ENCODE measurements at places on chromosomes 4 and X.

DNA sequence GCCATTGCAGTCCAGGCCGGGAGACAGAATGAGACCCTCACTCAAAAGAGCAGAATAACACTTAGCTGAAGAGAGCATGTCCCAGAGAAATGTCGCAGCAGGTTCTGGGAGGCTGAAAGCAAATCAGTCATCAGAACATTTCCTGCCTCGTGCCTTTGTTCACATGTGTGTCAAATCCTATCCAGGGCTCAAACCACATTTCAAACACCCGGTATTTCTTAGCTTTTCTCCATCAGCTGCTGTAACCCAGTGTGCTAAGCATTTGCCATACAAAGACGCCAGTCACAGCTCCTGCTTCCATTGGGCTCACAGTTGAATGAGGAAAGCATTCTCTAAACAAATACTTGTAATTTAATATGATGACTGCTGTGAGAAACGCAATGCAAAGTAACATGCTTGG is 6.0 kb downstream of the PALLD start:
- DNase-seq: no peak

DNA sequence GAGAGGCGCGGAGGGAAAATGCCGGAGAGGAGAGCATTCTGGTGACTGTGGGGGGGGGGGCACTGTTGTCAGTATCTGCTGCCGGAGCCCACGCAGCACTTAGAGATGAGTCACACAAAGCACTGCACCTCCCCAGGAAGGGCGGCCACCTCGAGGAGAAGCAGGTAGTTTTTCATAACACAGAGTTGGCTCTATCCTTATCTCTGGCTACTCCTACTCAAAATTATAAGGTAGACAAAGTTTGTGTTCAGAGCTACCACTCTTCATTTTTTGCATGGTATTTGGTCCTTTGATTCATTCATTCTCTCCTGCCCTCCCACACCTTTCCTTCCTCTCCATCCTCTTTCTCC is 76.2 kb upstream of the SCOC start:
- no peak for DNase-seq

GRCh38 chr4:24734511-24734910 is 60.9 kb upstream of the SOD3 start:
- DNase-seq: no peak

DNA sequence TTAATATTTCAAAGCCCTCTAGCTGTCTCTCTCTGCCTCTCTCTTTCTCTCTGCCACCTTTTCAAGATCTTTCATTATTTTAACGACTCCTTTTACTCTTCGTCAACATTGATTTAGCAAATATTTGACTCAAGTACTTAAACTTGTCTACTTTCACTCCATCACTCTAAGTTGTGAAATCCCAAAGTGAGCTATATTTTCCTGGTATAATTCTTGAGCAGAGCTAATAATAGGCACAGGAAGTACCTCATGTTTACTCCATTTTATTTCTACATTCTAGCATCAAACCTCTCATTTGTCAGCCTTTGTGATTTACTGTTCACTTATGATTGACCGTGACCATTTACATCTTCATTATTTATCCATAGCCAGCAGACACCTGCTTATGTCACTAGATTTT is 482.5 kb downstream of the RPA4 start:
- no peak for DNase-seq

DNA sequence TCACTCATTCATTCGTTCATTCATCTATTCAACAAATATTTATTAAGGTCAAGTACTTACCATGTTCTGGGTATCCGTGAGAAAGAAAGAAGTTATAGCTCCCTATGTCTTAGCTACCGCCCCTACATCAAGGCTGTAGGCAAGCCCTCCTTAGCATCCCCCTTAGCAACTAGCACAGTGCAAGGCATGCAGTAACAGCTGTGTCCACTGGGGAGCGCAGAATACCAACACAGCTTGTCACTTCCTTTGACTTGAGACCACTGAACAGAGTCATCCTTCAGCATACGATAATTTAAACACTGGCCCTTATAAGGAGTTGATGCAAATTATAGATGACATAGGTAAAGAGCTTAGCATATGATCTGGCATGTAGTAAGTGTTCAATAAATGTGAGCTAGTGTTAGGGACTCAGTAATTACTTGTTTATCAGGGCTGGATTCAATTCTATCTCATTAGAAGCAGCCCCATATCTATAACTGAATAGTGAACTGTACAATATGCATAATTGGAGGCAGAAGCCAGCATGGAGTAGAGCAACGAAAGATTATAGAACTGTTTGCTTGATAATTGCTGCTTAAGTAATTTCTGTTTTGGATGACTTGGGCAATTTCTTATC is 8.7 kb downstream of the KIAA1210 start:
- no peak for DNase-seq

DNA sequence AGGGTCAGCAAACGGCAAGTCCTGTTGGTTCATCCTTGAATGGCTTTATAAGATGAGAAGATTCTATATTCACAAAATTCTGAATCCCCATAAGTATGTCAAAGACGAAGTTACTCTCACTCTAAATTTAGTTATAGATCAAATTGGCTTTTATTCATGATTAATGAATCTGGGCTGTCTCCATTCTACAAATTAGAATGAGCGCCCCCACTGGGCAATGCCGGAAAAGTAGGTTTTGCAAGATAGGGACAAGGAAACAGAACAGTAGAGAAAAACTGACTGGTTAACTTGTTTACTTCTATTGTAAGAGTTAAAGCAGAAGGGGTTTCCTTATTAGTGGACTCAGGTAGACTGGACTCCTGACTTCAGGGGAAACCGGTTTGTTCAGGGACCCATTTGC is 100.3 kb downstream of the F11 start:
- DNase-seq: no peak

GRCh38 chr4:140152013-140152703 is 1.8 kb downstream of the MAML3 start:
- no peak for DNase-seq

- no peak for DNase-seq
These were observed 4.2 kb downstream of the PI4K2B start for GRCh38 chr4:25238052-25238451.

- DNase-seq: no peak
These were observed 51.0 kb upstream of the CFAP47 start for GRCh38 chrX:35868501-35868900.

- no peak for DNase-seq
These were observed 117.4 kb upstream of the GRPR start for GRCh38 chrX:16005917-16006316.

GRCh38 chrX:19642241-19643109 is 127.2 kb upstream of the MAP3K15 start:
- no peak for DNase-seq

GRCh38 chrX:51891821-51892551 is 1.4 kb upstream of the MAGED1 start:
- DNase-seq: no peak

DNA sequence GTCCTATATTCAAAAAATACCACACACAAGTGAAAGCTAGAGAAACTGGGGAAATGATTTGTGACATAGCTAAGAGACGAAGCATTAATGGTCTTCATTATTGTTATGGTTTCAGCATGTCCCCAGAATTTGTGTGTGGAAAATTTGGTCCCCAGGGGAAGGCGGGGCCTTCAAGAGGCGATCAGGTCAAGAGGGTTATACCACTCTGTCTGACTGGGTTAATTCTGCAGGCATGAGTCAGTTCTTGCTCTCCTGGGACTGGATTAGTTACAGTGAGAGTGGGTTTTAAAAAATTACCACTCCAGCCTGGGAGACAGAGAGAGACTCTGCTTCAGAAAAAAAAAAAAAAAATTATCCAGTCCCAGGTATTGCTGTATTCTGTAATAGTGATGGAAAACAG is 2.1 kb upstream of the MTNR1A start:
- no peak for DNase-seq

GRCh38 chr4:2384245-2384644 is 34.2 kb downstream of the ZFYVE28 start:
- DNase-seq: no peak

DNA sequence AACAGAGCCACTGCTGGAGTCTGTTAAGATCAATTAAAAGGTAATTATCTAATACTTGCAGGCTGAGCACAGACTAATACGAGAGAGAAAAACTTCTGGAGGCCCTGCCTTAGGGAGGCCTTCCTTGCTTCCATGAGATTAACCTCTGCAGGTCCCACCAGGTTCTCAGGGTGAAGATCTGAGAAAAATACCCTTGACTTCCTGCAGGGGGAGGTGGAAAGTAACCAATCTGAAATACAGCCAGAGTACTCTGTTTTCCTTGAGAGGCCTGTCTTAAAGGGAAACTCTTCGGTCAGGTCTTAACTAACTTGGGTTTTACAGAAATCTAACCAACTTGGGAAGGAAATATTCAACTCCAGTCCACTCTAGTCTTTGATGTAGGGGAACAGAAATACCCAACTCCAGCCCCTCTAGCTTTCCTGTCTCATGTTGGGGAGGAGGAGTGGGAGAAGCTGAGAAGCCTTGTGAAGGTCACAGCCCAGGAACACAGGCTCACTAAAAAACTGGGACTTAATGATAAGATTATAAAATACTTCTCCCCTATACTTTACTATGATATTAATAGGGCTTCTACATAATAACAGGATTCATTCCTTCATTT is 77.1 kb downstream of the TBCK start:
- no peak for DNase-seq

- no peak for DNase-seq
These were observed 26.7 kb upstream of the CXCL8 start for GRCh38 chr4:73713650-73714049.

DNA sequence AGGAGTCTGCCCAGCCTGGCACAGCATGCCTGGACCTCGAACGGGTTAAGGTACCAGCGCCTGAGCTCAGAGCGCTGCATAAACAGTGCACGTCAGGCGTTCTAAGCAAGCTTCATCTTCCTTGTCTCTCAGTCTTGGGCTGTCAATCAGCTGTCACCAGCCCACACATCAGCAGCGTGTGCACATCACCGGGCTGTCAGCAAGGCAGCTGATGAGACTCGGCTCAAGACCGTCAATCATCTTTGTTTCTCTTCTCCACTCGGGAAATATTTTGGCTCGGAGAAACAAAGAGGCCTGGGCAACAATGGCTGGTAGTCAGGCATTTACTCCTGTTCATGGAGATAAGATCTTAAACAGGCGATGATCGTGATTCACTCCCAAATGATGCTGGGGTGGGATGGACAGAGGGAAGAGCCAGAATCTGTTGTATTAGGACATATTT is 141.3 kb downstream of the LDB2 start:
- no peak for DNase-seq

DNA sequence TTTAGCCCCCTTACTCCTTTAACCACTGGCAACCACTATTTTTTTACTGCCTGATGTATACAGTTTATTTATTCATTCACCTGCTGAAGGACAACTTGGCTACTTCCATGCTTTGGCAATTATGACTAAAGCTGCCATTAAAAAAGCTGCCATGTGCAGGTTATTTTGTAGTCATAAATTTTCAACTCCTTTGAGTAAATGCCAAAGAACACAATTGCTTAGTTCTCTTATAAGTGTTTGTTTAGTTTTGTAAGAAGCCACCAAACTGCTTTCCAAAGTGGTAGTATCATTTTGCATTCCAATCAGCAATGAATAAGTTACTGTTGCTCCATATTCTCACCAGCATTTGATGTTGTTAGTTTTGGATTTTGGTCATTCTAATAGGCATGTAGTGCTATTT is 1831.8 kb downstream of the PCDH7 start:
- no peak for DNase-seq

GRCh38 chrX:103831342-103831802 is 685 bp downstream of the RAB9B start:
- DNase-seq: no peak

- no peak for DNase-seq
These were observed 1.8 kb downstream of the PROM1 start for GRCh38 chr4:16082041-16082425.

GRCh38 chr4:56699537-56700105 is 18.5 kb upstream of the HOPX start:
- DNase-seq: no peak

GRCh38 chr4:40980318-40980883 is 230.6 kb downstream of the NSUN7 start:
- DNase-seq: no peak

GRCh38 chrX:67207912-67208311 is 335.9 kb upstream of the AR start:
- DNase-seq: no peak

DNA sequence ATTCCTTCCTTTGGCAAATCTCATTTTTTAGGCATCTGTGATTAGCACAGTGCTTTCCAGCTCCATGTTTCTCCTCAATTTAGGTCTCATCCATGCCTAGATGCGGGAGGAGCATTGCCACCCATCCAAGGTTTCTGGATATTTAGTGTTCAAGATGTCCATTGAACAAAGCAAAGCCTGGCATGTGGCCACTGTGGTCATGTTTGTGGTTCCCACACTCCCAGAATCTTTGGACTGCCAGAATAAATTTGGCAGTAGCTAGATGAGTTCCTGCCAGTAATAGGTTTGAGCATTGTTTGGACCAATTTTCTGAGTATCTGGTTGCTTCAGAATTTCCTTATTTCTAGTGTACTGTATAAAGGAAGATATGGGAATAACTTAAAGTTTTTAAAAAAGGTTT is 1124.1 kb downstream of the ADGRL3 start:
- DNase-seq: no peak

- DNase-seq: no peak
These were observed 310.4 kb downstream of the ZNF674 start for GRCh38 chrX:46234775-46235174.

DNA sequence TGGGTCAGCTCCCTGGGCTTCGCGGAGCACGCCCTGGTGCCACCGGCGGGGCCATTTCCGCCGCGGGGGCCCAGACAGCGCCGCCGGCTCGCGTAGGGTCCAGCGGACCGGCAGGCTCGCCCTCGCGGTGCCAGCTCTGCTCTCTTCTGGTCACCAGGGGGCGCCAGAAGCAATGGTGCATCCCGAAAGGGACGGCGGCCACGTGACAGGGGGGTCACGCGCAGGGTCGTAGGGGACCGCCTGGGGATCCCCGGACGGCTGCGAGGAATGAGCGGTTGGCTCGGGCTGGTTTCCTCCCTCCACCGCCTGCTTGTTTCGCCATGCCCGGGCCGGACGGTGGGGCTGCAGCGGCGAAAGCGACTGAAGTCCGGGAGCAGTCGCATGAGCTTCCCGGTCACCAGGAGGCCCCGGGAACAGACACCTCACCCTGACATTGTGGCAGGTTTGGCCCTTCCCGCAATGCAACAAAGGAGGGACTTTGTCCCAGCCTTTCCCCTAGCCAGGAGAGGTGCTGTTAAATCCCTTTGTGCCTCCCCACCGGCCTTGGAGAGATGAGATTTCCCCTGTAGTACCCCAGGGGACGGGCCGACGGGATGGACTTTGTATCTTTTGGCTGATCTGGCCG is 15.8 kb downstream of the ZCCHC12 start:
- no peak for DNase-seq

DNA sequence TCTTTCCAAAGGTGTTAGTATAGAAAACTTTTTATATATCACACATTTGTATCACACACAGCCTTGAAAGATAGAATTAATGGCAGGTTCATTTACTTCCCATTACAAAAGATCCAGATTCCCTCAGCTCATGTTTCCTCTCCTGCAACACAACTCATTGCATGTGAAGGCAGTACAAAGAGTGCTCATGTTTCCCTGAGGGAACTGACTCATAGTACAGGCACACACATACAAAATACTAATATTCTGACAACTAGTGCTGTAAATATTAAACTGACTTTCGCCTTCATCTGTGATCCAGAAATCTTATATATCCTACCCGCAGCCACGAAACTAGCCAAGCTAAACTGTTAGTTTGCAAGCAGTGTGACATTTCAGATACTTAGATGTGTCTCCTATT is 819.8 kb upstream of the PCDH7 start:
- DNase-seq: no peak

GRCh38 chrX:154325541-154325940 is 29.9 kb downstream of the TKTL1 start:
- no peak for DNase-seq

- no peak for DNase-seq
These were observed 75.5 kb upstream of the SLC39A8 start for GRCh38 chr4:102420563-102421398.

- no peak for DNase-seq
These were observed 4.0 kb downstream of the DCLK2 start for GRCh38 chr4:150082241-150082640.

All from cerebellar nuclear complex (tissue), 1 donor.